ENCODE measurements at places on chromosomes 4 and X.

- H3K27me3 ChIP-seq = no peaks in the 10 kb centered on the region
- H3K4me1 ChIP-seq = peaks cover 24% of the 10 kb centered on the region
- no peak overlapping the region for H3K27ac ChIP-seq
- no peak for DNase-seq
These were observed 3.1 kb upstream of the SLBP start for GRCh38 chr4:1715002-1715758.

DNA sequence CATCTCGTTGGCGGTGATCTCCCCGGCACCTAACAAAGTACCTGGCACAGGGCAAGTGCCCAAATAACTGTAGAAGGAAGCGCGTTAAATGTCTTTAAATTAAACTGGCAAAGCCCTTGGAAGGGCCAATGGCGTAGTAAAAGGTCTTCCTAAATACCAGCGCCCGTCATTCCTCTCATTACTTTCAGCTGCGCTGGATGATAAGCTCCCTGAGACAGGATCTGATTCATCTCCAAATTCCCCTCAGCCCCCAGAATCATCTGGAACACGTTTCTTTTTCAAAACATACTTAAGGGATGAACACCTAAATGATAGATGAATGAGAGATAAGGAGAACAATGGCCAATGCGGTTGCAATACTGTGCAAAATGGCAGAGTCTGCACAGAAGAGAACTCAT is 95.1 kb downstream of the AFAP1 start:
- H3K27ac ChIP-seq = no peak overlapping the region
- H3K36me3 ChIP-seq = peaks cover 12% of the 10 kb centered on the region
- H3K4me3 ChIP-seq = no peak overlapping the region
- no peaks in the 10 kb centered on the region for H3K27me3 ChIP-seq
- H3K4me1 ChIP-seq = no peaks in the 10 kb centered on the region

- DNase-seq = no peak
- H3K4me1 ChIP-seq = no peaks in the 10 kb centered on the region
- H3K27me3 ChIP-seq = no peaks in the 10 kb centered on the region
- no peak overlapping the region for H3K27ac ChIP-seq
- peaks cover 35% of the 10 kb centered on the region for H3K36me3 ChIP-seq
These were observed 54.9 kb downstream of the UGT2A3 start for GRCh38 chr4:68896749-68897148.

DNA sequence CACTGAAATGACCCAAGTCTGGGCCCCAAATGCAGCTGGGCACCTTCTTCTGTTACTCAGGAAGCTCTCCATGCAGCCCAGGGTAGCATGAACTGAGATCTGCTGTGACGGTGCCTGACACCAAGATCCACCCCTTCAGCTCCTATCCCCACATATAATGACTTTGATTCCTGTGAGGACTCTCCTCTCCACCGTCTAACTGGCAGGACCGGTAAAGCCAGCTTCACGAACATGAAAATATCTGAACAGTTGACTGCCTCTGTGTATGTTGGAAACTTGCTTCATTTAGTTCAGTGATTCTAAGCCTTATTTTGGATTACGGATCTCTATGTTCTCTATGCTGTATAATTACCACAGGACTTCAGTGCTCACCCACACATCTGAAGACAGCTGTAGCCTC is 115.5 kb upstream of the TMEM150C start:
- DNase-seq = no peak
- H3K27ac ChIP-seq = peak overlapping the region; percentile 33
